ENCODE measurements at places on chromosomes 2 and 18.

DNA sequence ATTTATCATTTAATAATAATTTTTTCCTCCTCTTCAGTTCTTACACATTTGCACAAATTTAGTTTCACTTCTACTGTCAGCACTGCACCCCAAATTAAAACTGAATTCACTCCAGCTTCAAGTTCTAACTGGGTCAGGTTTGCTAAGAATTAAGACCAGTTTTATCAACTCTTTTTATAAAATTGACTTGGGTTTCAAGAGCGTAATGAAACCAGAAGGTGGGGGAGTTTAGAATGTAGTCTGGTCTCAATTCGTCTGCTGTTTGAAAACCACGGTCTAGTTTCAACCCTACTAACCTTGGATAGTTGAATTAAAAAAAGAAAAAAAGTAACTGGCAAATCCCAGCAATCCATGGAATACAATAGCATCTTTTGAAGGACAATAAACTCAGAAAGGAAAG is 14.3 kb upstream of the CTLA4 start:
- no peak for DNase-seq

DNA sequence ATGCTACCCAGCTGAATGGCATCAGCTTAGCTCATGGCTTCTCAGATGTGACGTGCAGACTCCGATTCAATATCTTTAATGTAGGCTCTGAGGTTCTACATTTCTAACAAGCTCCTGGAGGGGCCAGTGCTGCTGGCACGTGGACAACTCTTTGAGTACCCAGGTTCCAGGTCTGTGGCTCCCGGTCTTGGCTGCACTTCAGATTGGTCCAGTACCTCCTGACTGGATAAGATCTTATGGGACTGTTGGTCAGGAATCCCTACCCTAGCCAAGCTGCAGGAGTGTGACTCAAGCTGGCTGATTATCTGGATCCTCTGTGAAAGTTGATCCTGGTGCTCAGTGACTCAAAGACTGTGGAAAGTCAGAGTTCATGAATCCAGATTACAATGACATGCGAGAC is 222.1 kb downstream of the ANKRD30B start:
- no peak for DNase-seq

- DNase-seq, result no peak
Observed at GRCh38 chr2:150572194-150572766, 84.8 kb upstream of the RND3 start.

- no peak for DNase-seq
Observed at GRCh38 chr2:63047321-63048279, 3.0 kb upstream of the OTX1 start.

DNA sequence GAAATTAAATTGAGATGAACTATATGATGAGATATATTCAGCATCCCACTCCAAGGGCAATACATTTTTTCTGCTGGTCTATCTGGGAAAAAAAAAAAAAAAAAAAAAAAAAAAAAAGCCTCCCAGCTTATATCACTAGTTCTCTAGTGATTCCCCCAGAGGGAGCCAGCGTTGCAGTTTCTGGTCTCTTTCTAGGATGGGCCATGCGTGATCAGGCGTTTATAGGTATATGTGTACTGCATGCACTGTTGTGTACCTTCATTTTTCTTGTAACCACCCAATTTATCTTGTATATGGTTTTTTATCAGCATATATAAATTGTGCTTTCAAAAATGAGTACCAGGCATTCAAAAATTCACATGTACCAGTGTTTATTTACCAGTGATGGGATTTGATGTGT is 35.1 kb downstream of the DCDC2C start:
- DNase-seq, result no peak

DNA sequence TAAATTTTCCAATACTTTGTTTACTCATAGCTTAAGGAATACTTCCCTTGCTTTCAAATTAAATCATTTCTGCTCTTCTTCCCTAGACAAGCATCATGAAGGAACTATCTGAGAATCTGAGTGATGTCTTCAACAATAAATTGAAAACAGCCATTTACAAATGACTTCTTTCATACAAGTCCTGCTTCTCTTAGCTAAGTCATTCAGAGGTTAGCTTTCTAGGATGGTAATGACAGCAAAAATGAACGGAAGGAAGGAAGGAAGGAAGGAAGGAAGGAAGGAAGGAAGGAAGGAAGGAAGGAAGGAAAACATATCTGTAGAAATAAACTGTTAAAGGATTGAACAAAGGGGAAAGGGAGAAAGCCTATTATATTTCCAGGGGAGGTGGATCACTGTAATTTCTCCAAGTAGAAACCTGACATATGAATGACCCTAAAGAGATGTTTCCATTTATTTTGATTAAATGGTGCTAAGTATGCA is 335.0 kb upstream of the KYNU start:
- no peak for DNase-seq

- no peak for DNase-seq
Observed at GRCh38 chr2:128619471-128620325, 301.0 kb upstream of the HS6ST1 start.

DNA sequence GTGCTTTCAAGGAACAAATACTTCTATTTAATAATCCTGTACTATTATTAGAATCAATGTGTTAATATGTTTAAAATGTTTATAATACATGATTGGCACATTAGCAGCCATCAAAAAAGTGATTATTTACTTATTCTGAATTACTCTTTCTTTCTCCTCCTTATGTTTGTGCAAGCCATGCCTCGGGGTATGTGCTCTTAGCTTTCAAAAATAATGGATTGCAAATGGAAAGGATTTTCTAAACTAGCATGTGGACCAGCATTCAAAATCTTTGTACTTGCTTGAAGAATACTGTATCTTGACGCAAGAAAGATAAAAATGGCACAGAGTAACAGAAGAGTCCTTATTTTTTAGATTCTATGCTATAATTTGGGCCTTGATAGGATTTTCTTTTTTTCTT is 156.5 kb downstream of the CDH7 start:
- no peak for DNase-seq

Measured in amygdala (tissue), 56 donors.